ENCODE measurements at places on chromosomes 4 and X.

DNA sequence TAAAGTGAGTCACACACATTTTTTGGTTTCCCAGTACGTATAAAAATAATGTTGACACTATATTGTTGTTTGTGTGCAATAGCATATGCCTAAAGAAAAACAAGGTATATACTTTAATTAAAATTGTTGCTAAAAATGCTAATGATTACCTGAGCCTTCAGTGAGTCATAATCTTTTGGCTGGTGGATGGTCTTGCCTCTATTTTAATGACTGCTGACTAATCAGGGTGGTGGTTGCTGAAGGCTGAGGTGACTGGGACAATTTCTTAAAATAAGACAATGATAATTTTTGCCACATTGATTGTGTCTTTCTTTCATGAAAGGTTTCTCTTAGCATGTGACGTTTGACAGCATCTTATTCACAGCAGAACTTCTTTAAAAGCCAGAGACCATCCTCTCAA, 21.0 kb upstream of the ANXA10 start:
- no peak for DNase-seq

DNA sequence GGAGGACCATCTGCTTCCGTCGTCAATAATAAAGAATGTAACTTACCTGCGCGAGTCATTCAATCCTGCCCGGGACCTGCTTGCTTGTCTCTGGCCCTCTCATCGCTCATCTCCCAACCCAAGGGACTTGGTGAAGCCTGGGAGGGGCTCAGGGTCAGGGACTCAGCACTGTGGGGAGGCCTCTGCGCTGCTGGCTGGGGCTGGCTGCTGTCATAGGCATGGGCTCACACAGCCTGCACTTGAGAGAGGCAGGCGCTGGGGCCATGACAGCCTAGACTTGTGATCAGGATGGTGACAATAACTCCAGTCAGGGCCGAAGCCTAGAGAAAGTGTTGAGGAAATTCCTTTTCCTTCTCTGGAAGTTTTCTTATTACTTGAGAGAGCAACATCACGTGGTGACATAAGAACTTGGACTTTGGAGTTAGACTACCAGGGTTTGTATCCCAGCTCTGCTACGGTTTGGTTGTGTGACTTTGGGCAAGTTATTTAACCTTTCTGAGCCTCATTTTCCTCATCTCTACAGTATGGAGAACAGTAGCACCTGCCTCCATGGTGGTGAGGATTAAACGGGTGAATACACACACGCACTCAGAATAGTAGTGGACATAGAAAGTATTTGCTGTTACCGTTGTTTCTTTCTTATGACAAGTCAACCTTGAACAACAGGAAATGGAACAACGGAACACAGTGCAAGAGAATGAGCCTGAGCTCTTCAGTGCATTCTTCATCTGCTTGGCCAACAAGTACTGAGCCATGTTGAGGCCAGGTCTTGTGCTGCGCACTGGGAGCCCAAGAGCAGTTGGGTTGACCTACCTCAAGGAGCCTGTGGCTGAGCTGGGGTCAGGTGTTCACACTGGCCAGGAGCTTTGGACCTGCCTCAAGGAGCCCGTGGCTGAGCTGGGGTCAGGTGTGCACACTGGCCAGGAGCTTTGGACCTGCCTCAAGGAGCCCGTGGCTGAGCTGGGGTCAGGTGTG, 60.5 kb downstream of the TBC1D14 start:
- no peak for DNase-seq

DNA sequence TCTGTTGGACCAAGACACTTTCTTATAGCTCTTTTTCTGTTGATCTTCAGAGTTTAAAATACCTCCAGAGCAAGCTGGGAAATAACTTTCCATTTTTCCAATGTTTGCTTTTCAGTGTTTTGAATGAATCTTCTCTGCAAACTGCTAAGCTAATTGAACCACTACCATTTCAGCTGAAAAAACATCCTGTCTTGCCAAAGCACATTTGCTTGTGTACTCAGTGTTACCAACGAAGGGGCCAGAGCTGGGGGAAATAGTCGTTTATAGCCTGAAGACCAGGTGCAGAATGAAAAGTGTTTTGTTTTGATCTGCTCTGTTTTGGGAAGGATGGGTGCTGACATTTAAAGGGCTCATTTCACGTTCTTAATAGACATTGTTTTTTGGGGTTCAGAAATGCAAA, 88.4 kb upstream of the CLNK start:
- no peak for DNase-seq

GRCh38 chr4:41752081-41752836, 3.7 kb upstream of the PHOX2B start:
- DNase-seq: no peak

GRCh38 chrX:111465669-111466068, 45.8 kb upstream of the SERTM2 start:
- DNase-seq: no peak

- no peak for DNase-seq
Measured at GRCh38 chr4:1328267-1329155, 18.5 kb upstream of the UVSSA start.

GRCh38 chr4:135824759-135825296, 1623.2 kb upstream of the PABPC4L start:
- DNase-seq: no peak

- peak; percentile 54 for DNase-seq
Measured at GRCh38 chr4:4575284-4576211, 33.7 kb upstream of the STX18 start.

GRCh38 chr4:144734522-144734921, 88.6 kb downstream of the HHIP start:
- no peak for DNase-seq

DNA sequence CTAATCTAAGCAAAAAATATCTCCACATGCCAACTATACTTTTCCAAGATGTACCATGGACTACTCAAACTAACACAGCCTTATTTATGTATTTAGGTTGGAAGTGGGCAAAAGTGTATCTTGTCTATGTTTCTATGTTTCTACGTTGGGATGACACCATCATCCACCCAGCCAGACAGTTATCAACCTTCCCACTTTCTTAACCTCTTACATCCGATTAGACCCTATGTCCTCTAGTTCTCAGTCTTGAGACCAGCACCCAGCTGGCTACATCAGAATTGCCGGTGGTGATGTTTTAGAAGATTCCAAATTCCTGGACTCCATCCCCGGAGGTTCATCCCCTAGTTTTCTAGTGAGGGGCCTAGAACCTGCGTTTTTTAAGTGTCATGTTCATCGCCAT, 1.0 kb upstream of the AASDH start:
- peak; percentile 61 for DNase-seq

GRCh38 chr4:79237851-79238250, 88.0 kb downstream of the NAA11 start:
- no peak for DNase-seq

DNA sequence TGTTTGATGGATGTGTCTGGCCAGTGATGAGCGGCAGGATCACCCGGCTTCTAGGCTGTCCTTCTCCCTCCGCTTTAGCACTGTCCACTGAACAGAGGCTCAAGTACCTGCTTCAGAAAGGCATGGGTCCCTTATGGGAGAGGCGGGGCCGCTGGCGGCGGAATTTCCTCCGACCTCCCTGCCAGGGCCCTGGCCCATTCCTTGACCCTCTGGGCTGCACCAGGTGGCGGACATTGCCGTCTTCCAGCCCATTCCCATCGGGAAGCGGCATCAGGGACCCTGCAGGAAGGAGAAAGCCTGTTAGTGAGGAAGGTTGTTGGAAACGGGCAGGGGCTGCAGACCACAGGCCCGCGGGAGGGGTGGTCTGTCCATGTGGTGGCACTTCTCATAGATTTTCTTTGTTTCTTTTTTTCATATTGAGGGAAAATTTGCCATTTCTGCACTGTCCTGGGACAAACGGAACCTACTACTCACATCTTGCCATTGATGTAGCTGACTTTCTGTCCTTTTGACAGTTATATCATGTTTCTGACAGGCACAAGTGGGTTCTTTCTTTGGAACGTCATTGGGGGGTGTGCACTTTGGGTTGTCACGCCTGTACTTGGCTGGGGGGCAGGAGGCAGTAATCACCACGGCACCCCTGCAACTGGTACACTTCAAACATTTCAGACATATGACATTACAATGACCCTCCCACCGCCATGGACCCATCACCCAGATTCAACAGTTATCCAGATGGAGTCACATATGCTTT, 6.1 kb downstream of the APLN start:
- DNase-seq: no peak

GRCh38 chr4:48813964-48814363, 16.9 kb upstream of the OCIAD1 start:
- peak; percentile 26 for DNase-seq

- DNase-seq: no peak
Measured at GRCh38 chrX:19121466-19121865, 802 bp downstream of the ADGRG2 start.

- no peak for DNase-seq
Measured at GRCh38 chr4:87662871-87663270, 12.8 kb downstream of the DMP1 start.

Measured in Kasumi-1 (cell line).